ENCODE measurements at places on chromosomes 7 and 10.

DNA sequence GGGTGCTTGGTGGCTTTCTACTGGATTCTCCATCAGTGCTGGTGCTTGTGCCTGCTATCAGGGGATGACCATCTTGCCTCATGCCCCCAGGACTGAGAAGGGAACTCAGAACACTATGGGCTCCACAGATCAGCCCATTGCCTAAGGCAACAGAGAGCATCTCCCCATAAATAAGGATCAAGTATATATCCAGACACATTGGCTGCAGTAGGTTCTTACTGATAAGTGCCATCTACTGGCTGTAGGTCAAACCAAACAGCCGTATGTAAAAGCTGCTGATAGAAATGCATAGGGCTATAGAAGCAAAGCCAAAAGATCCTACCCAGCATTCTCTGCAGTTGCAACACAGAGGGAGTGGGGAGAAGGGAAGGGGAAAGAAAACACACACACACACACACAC, 153.7 kb downstream of the CDK14 start:
- no peak for DNase-seq

GRCh38 chr7:152871678-152872060, 112.1 kb downstream of the ACTR3B start:
- no peak for DNase-seq

GRCh38 chr10:85098835-85099521, 770.6 kb downstream of the CCSER2 start:
- no peak for DNase-seq

GRCh38 chr10:125661431-125661940, 21.5 kb downstream of the TEX36 start:
- DNase-seq, result no peak

GRCh38 chr10:12444981-12445700, 95.8 kb downstream of the CAMK1D start:
- no peak for DNase-seq

- DNase-seq, result no peak
Observed at GRCh38 chr7:107968449-107968848, 34.5 kb downstream of the LAMB1 start.

GRCh38 chr7:131196803-131197202, 130.9 kb upstream of the MKLN1 start:
- DNase-seq, result no peak

DNA sequence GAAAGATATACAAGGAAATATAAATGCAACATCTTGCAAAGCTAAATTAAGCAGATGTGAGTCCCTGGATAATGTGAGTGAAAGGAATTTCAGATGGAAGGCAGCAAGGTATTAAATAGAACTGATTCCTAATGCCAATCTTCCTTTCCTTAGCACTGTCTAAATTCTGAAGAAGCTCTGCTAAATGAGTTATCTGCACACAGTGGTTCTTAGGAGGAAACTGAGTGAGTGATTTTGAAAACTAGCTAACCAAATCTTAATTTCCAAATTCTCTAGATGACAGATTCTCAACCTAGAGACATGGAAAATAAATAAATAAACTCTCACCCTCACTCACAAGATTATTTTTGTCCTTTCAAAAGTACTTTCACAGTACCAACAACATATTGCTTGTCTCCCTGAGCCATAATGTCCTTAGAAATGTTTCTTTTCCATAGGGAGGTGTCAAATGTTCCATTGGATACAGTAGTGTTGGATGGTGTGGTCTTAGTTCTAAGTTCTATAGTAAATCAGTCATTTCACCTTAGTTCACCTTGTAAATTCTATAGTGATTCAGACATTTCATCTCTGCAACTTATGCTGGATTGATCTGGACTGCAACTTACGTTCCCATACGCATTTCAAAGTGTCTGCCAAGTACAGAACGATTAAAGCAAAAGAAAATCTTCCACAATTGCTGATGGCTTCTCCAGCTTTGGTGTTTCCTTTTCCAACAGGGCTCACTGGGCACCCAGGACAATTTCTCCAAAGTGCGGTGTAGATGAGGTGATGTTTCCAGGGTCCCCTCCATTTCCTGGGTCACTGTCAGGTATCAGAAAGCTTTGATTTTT, 145.4 kb upstream of the FAM171A1 start:
- no peak for DNase-seq

Data from DMS79 (cell line).